ENCODE measurements at places on chromosomes 6 and 20.

DNA sequence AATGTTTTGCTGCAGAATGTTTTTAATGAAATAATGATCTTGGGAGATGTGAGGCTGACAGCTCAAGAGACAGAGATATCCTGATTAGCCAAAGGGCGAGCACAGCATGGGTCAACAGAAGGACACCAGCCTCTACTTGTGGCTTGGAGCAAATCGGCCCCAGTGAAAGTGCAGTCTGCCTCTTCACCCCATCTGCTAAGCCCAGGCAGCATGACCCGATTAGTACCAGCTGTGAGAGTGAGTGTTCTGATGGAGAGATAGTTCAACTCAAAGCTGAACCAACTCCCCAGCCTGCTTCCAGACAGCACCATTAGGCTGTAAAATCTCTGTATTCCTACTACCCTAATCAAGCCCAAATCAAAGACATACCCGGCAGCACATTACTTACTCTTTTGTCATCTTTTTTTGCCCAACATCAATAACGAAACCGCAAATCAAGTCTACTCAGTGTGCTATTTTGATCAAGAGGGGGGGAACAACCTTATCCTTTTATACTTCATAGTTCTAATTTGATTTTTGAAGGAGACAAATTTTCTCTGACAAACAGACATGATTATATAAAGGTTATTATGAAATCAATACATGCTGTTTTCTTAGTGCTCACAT, 514.1 kb upstream of the NRSN1 start:
- no peak for DNase-seq

DNA sequence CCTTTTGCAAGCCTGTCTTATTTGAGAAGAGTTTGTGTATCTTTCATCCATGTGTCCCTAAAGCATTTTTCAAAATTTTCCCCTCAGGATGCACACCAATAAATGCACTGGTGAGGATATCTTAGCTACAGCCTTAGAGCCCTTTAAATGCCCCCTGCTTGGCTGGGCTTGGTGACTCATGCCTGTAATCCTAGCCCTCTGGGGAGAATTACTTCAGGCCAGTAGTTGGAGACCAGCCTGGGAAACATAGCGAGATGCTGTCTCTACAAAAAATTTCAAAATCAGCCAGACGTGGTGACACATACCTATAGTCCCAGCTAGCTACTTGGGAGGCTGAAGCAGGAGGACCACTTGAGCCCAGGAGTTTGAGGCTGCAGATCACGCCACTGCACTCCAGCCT, 33.8 kb upstream of the PLCB4 start:
- DNase-seq, result no peak

DNA sequence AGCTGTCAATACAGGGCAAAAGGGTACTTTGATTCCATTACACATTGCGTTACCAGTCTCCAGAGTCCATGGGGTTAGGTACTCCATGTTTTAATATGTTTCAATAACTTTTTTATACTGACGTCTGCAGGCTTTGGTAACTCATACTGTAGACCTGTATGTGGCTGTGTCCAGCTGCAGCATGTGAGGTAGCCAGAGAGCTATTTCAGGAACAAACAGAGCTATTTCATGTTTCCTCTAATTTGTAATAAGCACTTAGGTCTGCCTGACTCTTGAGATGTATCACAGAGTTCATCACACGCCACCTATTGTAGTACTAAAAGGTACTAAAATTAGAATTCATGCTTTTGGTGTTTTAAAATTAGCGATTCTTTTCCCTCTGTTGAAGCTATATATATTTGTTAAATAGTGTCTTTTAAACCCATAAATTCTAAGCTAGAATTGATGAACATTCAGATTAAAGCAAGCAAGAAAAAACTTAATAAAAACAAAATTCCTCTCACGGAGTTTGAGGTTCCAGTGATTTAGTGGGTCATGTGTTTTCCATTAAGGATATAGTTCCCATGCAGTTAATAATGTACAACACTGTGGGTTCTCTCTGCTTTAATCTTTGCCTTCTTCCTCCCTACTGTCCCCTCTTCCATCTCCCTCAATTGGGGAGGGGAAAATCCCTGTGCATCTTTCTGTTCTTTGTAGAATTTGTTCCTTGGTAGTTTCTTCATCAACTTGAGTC, 37.0 kb downstream of the FOXO3 start:
- no peak for DNase-seq

DNA sequence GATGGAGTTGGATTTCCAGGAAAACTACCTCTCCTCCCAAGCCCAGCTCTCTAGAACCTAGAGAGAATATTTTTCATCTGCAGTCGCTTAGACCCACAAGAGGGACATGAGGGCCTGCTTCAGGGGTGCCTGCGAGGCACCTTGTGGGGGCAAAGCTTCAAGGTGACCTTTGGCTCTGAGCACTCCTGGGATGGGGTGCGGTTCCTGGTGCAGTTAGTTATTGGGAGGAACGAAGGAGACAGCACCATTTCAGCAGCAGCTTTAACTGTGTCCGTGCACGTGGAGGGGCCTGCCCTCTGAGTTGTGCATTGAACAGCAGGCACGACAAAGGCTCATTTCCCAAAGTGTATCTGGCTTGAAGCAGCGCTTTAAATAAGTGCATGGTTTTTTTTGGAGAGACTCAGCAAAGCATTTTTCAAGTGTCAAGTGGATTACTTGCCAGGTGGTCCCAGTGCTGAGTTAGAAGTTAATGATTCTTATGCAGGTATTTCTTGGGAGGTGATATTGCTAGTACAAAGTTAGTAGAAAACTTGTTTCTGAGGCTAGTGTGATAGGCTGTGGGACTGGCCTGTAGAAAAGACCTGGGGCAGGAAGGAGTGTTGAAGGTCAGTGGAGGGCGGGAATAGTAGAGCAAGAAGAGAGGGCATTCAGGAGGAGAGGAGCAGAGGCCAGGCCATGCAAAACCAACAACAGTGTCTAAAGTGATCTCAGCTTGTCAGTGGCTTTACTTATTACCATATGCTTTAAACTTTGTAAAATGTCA, 3.8 kb downstream of the IGF2R start:
- no peak for DNase-seq

DNA sequence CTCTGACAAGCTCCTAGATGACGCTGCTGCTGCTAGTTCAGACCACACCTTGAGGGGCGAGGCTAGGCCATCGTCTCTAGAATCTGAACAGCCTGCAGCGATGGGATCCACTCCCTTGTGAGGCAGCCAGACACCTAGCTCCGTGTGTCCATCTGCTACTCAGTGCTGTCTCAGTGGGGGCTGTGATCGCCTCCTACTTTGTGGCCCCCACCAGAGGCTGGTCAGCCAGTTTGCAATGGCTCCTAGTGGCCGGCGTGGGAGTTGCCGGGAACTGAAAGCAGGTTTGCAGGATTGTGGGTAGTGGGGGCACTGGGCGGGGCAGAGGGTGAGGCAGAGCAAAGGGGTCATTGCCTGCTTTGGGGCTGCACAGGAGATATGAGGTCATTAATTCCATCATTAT, 2.8 kb downstream of the CCN5 start:
- no peak for DNase-seq

- peak; percentile 35 for DNase-seq
These were observed 27.8 kb downstream of the ASIP start for GRCh38 chr20:34268851-34269636.

DNA sequence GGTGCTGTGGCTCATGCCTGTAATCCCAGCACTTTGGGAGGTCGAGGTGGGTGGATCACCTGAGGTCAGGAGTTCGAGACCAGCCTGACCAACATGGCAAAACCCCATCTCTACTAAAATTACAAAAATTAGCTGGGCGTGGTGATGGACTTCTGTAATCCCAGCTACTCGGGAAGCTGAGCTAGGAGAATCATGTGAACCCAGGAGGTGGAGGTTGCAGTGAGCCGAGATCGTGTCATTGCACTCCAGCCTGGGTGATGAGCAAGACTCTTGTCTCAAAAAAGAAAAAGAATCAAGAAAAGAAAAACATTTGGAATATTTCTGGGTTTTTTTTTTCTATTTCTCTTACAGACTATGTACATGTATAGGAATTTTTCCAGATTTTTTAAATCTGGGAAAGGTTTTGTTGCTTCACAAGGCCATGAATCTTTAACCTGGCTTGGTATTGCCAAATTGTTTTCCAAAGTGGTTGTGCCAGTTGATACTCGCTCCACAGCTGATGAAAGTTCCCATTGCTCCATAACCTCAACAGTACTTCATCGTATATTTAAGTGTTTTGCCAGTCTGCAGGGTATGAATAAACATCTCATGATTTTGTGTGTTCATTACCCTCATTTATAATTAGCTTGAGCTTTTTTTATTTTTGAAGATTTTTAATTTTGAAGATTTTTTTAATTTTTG, 33.5 kb downstream of the RNF217 start:
- DNase-seq, result no peak

DNA sequence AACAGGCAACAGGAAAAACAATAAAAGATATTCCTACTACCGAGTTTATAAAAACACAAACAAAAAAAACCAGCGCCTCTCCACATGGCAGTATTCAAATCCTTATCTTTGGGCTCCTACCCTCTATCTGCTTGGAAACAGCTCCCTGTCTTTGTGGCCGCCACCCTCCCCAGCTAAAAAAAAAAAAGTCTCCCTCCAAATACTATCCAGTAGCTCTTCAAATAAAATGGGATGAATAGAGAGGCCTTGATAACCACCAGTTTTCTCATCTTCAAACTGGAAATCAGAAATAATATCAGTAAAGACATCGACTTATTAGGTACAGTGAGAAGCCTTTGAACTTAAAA, 96.2 kb downstream of the PSMG4 start:
- no peak for DNase-seq

GRCh38 chr6:49555951-49556350, 5.5 kb downstream of the C6orf141 start:
- DNase-seq, result no peak

DNA sequence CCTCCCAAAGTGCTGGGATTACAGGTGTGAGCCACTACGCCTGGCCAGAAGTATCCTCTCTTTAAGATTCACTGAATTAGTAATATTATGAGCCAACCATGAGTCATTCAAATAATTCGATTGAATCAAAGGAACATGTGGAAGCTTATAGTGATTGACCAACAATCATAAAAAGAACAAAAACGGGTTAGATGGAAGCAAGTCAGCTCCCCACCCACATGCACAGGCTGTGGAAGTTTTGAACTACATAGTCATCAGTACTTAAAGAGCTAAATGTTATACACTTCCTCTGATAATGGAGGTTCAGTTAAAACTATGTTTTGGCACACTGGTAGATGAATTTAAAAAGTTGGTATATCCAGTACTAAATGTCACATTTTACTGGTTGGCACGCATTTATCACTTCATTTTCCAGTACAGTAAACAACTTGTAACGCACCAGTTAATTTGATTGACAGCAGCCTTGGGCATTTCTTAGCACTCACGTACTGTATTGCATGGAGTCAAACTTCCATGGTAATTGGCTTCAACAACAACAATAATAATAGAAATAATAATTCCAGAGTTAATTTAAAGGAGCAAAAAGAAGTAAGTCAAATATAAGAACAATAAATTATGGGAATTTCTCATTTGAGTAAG, 1107.3 kb upstream of the MAP3K7 start:
- DNase-seq, result no peak

GRCh38 chr20:22430154-22430745, 154.1 kb downstream of the FOXA2 start:
- no peak for DNase-seq

DNA sequence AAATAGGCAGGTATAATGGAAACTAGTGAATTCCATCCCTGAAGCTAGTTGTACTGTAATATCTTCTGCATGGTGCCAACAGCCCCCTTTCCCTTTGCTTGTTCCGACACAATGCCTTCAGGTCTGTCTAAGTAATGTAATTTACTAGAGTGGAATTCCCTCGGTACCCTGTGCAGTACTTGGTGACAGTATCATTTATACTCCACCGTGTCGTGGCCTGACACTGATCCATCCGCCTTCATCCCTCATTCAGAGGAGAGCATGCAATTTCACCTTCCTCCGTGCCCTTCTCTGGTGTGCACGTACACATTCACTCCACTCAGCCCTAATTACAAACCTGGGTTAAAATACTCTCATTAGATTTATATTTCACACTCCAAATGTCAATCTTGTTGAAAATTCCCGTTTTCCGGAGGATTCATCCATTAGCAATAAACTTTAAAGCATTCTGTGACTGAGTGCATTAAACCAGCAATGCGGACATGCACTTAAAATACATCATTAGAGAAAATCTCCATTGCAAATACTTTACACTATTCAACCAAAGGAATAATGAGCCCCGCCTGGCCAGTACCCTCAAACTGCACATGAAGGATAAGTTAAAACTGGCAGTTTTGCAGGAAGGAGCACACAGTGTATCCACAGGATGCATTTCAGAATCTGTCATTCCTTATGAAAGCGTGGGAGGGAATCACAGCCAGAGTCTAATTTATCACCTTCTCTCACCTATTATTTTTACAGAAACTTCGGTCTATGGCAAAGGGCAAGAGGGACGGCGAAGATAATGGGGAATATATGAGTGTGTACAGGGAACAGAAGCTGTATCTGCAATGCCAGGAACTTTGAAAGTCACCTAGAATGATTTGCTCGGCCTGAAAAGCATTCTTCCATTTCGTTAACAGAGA, 182.5 kb downstream of the GJA10 start:
- no peak for DNase-seq

DNA sequence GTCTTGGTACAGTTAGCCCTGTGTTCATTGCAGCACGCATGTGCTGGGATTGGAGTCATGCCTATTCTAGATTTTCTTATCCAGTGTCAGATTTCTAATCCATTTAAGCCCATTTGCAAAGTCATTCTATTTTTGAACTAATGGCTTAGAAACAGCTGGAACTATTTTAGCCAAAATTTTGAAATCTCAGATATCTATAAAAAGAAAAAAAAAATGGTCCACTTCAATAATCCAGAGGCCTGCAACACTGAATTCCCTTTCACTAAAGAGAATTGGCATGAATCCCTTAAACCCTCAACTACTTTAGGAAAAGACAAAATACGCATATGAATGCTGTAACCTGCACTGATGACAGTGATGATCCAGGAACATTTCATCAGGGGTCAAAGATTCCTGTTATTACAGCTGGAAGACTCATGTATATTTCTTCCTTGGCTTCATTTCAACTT, 1.5 kb downstream of the COL21A1 start:
- no peak for DNase-seq

DNA sequence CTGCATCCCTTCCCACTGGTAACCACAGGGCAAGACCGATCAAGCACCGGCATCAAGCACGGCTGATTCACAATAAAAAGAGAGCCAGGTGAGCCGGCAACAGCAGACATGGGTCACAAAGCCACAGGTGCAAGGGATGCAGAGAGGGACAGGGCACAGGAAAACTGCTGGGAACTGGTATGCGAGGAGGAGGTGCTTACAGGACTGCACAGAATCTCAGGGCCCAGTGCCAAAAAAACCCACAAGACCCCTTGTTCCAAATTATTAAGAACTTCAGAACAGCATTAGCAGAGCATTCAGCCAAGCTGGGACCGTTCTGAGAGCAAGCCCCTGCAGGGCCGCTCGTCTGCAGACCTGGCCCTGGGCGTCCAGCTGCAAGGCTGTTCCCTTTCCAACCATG, 35.4 kb downstream of the BFSP1 start:
- no peak for DNase-seq

DNA sequence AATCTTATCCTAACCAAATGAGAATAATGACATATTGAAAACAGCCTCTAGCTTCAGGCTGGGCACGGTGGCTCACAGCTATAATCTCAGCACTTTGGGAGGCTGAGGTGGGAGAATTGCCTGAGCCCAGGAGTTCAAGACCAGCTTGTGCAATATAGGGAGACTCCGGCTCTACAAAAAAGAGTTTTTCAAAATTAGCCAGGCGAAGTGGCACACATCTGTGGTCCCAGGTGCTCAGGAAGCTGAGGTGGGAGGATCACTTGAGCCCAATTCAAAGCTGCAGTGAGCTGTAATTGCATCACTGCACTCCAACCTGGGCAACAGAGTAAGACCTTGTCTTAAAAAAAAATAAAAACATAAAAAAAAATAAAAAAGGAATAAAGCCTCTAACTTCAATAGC, 4.7 kb downstream of the TUBB2A start:
- DNase-seq, result no peak

GRCh38 chr20:21177767-21178166, 51.9 kb downstream of the KIZ start:
- DNase-seq, result no peak
